Sciatic nerve (tissue), 2 donors: ENCODE measurements at places on chromosomes 3 and 15. TPM values are rescaled to one million over a fixed set of nuclear protein-coding genes. Genes with fewer than 3 reads are reported as not detected.

The PAK6 gene
- total RNA-seq: 0.31 TPM

DNA sequence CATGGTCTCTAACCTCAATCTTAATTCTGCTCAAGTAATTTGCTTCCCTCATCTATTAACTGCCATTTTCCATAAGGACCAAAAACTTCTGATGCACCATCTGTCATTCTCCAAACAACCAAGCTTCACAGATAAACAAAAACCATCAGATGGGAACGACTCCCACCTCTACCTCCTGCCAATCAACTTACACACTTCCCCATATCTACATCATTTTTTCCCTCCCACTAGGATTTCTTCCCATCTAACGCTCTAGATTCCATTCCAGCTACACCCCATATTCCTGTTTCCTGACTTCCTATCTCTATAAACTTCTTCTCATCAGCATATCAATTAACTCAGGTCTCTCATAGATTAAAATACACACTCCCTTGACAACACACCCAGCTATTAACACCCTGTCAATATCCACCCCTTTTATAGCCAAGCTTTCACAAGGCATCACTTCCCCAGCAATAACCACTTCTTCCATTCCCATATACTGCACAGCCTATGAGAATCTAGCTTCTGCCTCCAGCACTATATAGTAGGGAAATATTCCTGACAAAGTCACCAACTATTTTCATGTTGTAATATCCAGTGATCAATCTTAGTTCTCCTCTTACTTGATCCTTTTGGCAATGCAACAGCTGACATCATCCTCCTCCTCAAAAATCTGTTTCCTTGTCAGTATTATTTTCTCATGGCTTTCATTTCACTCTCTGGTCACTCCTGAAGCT, 39.2 kb downstream of the SNX4 start:
- DNase-seq: no peak

- DNase-seq: no peak
Measured at GRCh38 chr3:121431726-121432517, 113.9 kb downstream of the POLQ start.

GRCh38 chr15:48017747-48018146, 103.0 kb upstream of the SLC24A5 start:
- no peak for DNase-seq

DNA sequence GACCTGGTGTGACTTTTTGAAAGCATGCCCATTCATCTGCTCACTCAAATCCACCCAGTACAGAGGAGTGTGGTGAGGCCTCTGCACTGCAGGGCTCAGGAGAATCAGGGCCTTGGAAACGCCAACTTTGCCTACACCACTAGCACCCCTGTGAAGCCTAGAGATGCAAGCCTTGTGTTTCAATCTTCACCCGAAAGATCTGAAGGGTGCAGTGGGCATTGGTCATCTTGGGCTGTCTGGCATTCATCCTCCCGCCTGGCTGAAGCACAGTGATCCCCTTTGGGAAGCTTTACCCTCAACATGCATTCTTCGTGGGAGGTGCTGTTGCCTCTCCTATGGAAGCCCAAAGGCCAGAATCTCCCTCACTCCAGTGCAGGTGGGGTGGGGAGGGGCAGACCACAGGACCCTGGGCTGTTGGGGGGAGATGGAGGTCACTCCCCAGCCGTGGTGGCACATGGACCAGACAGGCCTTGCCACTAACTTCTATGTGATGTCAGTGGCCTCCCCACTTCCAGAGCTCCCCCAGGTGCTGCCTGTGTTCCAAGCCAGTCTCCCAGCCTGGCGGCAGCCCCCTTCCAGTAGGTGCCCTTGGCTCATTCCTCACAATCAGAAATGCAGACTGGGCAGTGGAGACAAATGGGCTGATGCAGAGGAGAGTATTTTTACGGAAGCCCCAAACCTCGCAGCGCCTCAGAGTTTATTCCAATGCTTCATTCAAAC, 92.5 kb downstream of the ADAMTS17 start:
- DNase-seq: peak; percentile 45

DNA sequence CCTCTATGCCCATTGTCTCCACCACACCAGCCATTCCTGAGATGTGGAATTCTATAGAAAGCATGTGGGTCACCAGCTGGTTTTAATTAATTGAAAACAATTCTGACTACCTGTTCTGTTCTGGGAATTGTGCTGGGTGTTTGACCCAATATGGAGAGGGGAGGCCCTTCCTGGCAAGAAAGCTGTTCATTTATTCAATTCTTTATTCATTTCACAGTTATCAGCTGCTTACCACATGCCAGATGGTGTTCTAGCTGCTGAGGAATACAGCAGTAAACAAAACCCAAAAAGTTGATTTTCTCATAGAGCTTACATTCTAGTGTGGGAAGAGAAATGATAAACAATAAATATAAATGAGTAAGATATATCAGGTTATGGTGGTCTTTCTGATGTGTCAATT, 296.1 kb upstream of the RASGRP1 start:
- DNase-seq: no peak

The UBAP1L gene
- 13.4 TPM for total RNA-seq

DNA sequence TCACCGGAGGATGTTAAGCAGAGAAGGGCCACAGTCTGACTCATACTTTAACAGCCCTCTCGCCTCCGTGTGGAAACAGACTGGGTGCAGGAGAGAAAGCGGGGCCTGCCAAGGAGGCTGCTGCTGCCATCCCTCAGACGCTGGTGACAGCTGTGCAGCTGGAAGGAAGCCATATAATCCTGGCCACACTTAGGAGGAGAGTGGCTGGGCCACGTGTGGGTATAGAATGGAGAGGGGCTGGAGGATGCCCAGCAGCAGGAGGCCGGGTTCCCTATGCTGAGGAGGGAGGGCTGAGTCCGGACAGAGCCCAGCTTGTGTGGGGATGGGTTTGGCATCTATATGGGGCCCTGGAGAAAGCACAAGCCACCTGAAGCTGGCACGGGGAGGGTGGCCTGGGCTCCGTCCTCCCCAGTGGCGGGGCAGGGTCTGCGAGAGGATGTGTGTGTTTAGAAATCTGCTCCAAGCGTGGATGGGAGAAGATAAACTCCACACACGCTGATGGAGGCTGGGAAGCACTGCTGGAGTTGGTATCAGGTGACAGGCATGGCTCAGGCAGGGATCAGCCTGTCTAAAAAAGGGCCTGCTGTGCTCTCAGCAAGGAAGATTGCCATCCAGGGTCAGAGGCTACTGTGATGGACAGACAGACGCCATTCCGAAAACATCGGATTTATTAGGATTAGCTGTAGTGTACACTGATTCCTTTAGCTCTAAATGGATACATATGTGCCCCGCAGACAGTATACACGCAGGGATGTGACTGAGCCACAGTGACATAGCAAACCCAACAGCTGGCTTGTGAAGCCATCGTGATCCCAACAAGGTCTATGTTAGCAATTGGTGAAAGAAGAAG, 15.9 kb downstream of the ABTB1 start:
- DNase-seq: peak; percentile 28

- DNase-seq: no peak
Measured at GRCh38 chr15:40088929-40089755, 19.5 kb downstream of the BMF start.

DNA sequence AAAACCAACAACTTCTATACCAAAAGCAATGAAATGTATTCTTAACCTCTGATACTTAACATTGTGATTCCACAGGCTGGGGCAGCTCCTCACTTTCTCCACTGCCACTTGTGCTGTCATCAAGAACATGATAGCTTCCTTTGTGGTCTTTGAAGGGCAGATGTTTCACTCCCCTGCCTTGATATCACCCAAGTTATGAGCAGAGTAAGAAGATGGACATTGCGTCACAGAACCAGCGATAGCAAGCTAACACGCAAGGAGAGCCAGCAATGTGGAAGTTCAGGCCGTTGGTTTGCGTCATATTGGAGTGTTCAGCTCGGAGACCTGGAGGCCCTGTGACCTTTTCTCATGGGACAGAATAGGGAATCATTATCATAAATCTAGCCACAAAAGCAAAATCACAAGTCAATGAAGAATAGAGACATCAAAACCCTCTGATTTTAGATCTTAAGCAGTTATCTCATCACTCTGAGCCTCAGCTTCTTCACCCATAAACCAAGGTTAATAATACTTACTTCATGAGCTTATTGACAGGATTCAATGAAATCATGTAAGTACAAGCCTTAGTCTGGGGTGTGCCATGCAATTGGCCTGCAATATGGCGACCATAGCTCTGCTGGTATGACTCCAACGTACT, 183.8 kb upstream of the THBS1 start:
- no peak for DNase-seq

- no peak for DNase-seq
Measured at GRCh38 chr3:65107174-65107573, 419.4 kb upstream of the ADAMTS9 start.

DNA sequence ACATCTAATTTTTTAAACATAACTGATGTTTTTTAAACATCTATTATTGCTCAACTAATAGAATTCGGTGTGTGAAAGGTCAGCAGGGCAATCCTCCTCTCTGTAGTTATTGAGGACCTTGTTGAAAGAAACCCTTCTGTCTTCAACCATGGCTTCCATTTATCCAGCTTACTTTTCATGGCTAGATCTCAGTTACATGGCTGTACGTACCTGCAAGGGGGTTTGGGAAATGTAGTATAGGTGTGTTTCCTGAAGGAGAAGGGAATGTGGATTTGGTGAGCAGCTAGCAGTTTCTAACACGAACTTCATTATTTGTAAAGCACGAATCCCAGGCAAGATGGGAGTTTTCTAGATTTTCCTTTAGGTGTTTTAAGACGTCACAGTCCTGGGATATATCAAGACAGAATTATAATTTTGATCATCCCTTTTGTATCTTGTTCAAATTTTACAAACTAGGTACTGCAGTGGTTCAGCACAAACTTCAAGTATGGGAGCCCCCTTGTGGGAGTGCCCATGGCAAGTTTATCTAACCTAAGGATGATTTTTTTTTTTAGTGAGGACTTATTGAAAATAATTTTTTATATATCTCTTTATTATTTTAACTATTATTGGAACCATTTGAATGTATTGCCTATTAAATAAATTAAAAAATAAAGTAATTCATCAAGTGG, 41.6 kb downstream of the FBXL2 start:
- no peak for DNase-seq

GRCh38 chr3:36165509-36166290, 214.6 kb upstream of the STAC start:
- no peak for DNase-seq

The GPR176 gene
- 5.7 TPM for total RNA-seq

DNA sequence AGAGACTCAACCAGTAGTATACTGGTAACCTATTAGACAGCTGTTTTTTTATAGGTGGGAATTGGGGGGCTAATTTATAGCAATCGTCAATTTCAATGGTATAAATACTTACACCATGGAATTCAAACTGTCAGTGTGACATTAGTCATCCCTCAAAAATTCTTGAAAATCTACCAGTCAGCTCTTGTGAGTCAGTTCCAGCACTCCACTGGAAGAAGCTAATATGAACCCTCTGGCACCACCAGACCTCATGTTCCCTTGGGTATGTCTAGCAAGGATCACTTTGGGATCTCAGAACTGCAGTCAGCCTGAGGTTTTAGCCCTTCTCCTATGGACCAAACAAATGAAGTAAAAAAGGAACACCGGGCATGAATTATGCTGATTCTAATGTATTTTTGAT, 11.8 kb upstream of the UACA start:
- no peak for DNase-seq

DNA sequence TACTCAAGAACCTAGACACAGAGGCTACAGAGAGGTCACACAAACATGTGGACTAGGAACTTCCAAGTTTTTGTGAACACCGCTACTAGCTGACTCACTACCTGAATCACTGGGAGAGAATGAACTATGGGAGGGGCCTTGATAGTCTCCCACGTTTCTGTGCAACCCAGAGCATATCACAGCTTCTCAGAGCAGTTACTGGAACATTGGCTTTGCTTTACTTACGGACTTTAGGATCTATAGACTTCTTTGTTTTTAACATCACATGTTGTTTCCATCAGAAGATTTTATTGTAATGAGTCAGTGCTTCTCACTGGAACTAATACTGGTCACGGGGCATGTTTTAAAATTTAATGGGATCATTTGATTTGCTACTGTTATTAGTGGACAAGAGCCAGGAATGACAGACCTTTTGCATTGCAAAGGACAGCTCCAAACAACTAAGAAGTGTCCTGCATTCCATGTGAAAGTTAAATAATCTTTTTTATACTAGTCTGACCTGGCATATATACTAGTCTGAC, 35.6 kb downstream of the RTP4 start:
- no peak for DNase-seq

GRCh38 chr3:30400926-30401325, 205.5 kb upstream of the TGFBR2 start:
- DNase-seq: no peak

The HIGD2B gene
- not detected for total RNA-seq

DNA sequence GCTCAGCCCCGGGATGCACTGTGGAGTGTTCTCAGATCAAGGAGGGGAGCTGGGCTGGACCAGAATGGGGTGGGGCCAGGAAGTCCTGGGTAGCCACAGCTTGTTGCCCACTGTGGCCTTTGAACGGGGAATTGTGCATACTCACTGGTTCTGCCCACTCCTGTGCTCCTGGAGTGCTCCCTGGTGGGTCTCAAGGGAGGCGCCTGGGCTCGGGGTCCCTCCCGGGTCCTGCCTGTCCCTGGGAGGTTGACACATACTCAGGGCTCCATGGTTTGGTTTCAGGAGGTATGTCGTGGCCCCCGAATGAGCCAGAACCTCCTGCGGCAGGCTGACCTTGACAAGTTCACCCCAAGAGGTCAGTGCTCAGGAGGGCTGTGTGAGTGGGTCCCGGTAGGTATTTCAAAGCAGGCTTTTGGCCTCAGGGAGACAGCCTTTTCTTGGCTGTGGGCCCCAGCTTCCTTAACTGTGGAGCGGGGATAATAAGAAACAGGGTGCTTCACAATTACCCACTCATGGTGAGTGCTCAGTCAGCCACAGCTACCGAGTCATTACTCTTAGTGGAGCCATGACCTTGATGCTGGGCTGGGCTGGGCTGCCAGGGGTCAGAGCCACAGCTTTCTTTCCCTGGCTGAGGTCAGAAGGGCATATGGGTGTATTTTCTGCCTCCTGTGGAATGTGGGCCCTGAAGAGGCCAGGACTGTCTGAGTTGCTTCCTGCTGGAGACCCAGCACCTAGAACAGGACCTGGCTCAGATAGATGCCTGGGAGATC, 7.6 kb downstream of the DNAH1 start:
- no peak for DNase-seq

The SLC28A2 gene
- not detected for total RNA-seq

GRCh38 chr3:178300441-178300959, 235.7 kb upstream of the KCNMB2 start:
- DNase-seq: no peak

- DNase-seq: no peak
Measured at GRCh38 chr3:161156936-161157335, 51.8 kb upstream of the B3GALNT1 start.

GRCh38 chr15:28887339-28888174, 1.8 kb downstream of the APBA2 start:
- DNase-seq: no peak

- DNase-seq: peak; percentile 93
Measured at GRCh38 chr3:14452740-14453710, 50.6 kb downstream of the SLC6A6 start.

GRCh38 chr3:9468460-9468859, 71.0 kb downstream of the SETD5 start:
- no peak for DNase-seq

GRCh38 chr3:171932153-171932611, 89.0 kb downstream of the TMEM212 start:
- no peak for DNase-seq

- DNase-seq: no peak
Measured at GRCh38 chr3:191435981-191436380, 25.0 kb upstream of the PYDC2 start.
